ENCODE measurements at places on chromosomes 11 and 22.

DNA sequence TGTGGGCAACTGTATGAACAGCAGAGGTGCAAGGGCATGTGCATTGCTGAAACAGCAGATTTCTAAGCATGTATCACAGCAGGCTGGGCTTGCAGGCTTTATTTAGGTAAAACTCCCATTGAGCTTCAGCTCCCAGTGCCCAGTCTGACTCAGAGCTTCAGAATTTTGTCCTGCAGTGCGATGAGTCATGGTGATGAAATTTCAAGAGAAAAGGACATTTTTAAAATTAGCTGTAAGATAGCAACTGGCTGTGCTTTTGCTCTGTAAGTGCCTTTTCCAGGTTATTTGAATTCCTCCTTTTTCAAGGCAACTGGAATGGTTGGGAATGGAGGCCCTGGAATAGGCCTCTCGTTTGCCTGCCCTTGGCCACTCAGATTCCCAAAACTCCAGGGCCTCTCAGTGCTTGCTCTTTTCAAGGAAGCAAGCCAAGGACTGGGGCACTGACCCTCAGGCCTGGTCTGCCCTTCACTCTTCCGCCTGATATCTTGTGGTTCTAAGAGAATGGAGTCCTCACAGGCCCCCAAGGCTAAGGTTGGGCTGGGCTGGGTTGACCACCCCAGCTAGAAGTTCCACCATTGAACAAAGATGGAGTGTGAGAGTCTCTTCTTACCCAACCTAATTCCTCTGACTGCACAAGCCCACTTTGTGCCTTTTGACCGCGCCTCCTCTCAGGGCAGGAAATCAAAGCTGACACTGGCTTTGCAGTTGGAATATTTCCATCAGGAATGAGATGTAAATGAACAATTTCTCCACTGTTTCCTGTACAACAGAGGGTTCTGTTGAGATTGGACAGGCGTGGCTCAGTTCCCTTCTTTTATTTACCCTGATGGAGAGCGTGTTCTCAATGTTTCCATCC, 59.5 kb upstream of the PRSS23 start:
- no peaks in the 10 kb centered on the region for H3K36me3 ChIP-seq
- H3K4me3 ChIP-seq, result no peak overlapping the region
- H3K4me1 ChIP-seq, result peaks cover 66% of the 10 kb centered on the region
- DNase-seq, result peak; percentile 39
- H3K27me3 ChIP-seq, result no peaks in the 10 kb centered on the region
- peak overlapping the region; percentile 96 for H3K27ac ChIP-seq

GRCh38 chr22:49393526-49393925, 434.1 kb downstream of the BRD1 start:
- H3K36me3 ChIP-seq, result no peaks in the 10 kb centered on the region
- no peaks in the 10 kb centered on the region for H3K27me3 ChIP-seq
- DNase-seq, result no peak
- H3K27ac ChIP-seq, result no peak overlapping the region
- H3K4me3 ChIP-seq, result no peak overlapping the region
- H3K4me1 ChIP-seq, result no peaks in the 10 kb centered on the region

- no peaks in the 10 kb centered on the region for H3K4me1 ChIP-seq
- H3K4me3 ChIP-seq, result no peak overlapping the region
- no peak overlapping the region for H3K27ac ChIP-seq
- H3K36me3 ChIP-seq, result no peaks in the 10 kb centered on the region
- no peaks in the 10 kb centered on the region for H3K27me3 ChIP-seq
Observed at GRCh38 chr11:117749541-117749910, 47.5 kb downstream of the DSCAML1 start.

GRCh38 chr11:60783141-60783484, 2.0 kb upstream of the MS4A10 start:
- peaks cover 13% of the 10 kb centered on the region for H3K4me1 ChIP-seq
- no peak for DNase-seq
- H3K4me3 ChIP-seq, result no peak overlapping the region
- H3K27ac ChIP-seq, result no peak overlapping the region
- no peaks in the 10 kb centered on the region for H3K36me3 ChIP-seq
- H3K27me3 ChIP-seq, result no peaks in the 10 kb centered on the region

DNA sequence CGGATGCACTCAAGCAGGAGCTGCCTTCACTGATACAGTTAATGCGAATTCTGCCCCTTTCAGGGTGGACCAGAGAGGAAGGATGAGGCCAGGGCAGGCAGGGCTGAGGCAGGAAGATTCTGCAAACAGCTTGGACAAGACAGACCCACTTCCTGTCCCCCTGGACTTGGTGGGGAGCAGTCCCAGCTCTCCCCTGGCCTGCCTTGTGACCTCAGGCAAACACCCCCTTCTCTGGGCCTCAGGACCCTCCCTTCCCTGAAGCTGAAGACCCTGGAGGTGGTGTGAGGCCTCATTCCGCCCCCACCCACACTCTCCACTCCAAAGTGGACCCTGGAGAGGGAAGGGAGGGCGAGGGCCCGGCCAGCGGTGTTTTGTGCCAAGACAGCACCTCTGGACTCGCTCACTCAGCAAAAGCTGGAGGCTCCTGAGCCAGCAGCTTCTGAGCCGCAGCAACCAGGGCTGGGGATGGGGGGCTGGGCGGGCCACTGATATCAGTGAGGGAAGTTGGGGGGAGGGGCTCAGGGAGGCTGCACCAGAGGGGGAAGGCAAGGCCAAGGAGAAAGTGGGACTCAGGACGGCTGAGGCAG, 8.5 kb downstream of the RAB3IL1 start:
- no peak for DNase-seq
- peaks cover 12% of the 10 kb centered on the region for H3K36me3 ChIP-seq
- H3K27me3 ChIP-seq, result no peaks in the 10 kb centered on the region
- H3K27ac ChIP-seq, result no peak overlapping the region

GRCh38 chr22:42986115-42986514, 28.8 kb downstream of the PACSIN2 start:
- peak overlapping the region; percentile 2 for H3K4me3 ChIP-seq
- no peak for DNase-seq
- H3K4me1 ChIP-seq, result peaks cover 61% of the 10 kb centered on the region
- no peak overlapping the region for H3K27ac ChIP-seq

DNA sequence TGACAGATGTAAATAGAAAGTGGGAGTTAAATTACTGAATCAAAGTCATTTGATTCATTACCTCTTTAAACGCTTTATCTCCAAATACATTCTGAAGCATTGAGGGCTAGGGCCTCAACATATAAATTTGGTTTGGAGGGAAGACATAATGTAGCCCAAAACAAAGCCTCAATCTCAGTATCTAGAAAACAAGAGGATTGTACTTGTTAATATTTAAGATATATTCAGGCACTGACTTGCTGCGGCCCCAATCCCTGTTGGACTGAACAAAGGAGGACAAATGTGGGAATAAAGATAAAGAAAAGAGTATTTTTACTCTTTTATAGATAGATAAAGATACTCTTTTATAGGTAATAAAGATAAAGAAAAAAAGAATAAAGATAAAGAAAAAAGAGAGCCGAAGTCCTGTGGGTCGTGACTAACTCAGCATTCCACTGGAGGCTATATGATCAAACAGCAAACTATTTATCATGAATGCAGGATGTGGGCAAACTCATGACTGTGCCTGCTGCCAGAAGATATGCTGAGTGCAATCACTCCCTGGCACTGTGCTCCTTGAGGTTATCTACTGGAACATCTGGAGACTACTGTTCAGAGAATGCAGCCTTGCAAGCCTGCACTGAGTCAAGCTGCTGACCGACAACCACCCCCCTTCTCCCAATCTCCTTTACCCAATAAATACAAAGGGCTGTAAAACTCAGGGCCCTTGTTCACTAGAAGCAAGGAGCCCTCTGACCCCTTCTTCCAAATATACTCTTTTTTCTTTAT, 6.9 kb downstream of the OR10V1 start:
- H3K27me3 ChIP-seq, result no peaks in the 10 kb centered on the region
- H3K4me1 ChIP-seq, result no peaks in the 10 kb centered on the region
- H3K27ac ChIP-seq, result no peak overlapping the region
- no peak for DNase-seq
- no peak overlapping the region for H3K4me3 ChIP-seq

- H3K36me3 ChIP-seq, result no peaks in the 10 kb centered on the region
- no peaks in the 10 kb centered on the region for H3K27me3 ChIP-seq
- no peak overlapping the region for H3K4me3 ChIP-seq
- no peak for DNase-seq
- H3K4me1 ChIP-seq, result peaks cover 7% of the 10 kb centered on the region
- no peak overlapping the region for H3K27ac ChIP-seq
Observed at GRCh38 chr11:69309631-69310280, 15.8 kb downstream of the MYEOV start.

DNA sequence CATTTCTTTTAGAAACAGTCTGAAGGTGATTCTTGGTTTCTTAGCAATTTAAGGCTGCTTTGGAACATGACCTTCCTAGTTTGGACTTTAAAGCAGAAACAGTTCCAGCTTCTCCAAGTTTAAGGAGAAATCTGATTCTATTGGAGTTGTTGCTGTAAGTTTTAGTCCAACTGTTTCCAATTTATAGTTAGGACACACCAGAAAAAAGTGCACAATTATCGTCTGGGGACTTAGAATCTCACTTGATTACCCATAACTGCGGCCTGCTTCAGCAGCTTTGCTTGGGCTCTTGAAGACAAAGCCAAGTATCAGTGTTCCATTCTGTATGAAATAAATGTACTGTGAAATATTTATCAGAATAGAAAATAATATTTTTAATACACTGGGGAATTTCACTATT, 246.6 kb downstream of the TMEM135 start:
- H3K4me1 ChIP-seq, result peaks cover 27% of the 10 kb centered on the region
- H3K4me3 ChIP-seq, result no peak overlapping the region
- H3K27me3 ChIP-seq, result no peaks in the 10 kb centered on the region
- peak overlapping the region; percentile 23 for H3K27ac ChIP-seq

DNA sequence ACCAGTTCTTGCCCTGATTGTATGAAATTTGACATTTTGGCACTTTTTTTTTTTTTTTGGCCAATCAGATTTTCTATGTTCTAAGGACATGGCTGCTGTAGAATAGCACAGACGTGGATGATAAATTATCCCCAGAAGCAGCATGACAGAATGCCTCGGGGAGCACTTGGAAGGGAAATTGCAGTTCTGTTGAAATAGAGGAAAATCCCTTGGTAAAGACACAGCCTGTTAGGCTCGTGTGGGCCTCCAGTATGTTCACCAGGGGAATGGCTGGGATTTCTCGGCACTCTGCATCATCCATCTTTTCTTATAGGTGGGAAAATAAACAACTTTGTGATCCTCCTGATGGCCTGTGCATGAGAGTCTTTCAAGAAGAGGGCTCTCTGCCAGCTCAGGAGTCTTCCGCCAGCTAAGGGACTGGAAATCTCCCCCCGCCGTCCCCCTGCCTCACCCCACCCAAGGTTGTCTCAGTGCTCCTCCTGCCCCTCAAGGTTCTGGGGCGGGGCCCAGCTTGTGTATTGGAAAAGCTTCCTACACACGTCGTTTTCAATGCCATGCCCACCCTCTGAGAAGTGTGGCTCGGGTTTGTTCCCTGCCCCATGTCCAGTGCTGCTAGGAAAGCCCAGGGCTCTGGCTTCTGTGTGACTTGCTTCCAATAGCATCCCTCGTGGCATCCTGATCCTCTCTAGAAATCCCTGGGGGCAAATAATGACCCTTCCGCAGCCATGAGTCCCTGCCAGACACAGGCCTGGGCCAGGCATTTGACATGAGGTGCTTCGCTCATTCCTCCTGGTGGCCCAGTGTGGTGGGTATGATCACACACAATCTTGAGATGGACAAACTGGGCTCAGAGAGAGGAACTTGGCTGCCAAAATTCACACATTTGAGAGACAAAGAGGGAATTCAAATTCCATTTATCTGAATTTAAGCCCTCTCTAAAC, 70.6 kb upstream of the ATXN10 start:
- H3K4me1 ChIP-seq, result no peaks in the 10 kb centered on the region
- H3K36me3 ChIP-seq, result peaks cover 11% of the 10 kb centered on the region
- no peak for DNase-seq
- no peak overlapping the region for H3K4me3 ChIP-seq
- no peaks in the 10 kb centered on the region for H3K27me3 ChIP-seq
- H3K27ac ChIP-seq, result no peak overlapping the region

DNA sequence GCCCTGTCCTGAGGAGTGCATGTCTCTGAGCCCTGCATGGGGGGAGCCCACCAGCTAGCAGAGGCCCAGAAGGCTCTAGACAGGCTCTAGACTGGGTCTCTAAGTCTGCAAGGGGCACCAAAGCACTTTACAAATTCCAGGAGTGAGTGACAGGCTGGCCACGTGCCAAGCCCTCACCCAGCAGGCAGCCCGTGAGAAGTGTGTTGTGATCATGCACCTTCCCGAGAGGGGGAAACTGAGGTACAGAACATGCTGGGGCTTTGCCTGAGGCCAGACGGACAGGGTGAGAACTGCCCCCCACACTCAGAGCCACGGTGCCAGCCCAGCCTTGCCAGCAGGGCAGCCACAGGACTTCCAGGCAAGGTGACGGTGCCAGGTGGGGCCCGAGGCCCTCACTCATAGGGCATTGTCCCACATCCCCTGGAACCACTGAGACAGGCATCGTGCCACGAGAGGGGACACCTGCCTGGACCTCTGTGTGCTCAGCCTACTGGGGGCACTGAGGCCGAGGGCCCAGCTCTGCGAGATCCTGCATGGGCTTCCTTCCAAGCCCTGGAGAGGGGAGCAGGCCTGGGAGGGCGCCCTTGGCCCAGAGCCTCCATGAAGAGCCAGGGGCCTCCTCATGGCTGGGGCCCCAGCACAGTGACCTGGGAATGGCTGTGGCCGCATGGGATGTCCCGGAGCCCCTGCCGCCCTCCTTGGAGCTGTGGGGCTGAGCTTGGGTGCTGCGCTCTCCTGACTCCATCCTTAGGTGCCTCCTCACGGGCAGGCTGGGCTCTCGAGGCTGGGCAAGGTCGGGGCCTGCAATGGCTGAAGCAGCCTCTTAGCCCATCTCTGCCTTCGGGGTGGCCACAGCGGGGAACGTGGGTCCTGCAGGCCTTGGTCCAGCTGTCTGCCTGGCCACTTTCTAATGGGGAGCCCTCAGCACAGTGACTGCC, 121.5 kb downstream of the KCNQ1OT1 start:
- no peaks in the 10 kb centered on the region for H3K36me3 ChIP-seq
- DNase-seq, result no peak
- H3K4me1 ChIP-seq, result no peaks in the 10 kb centered on the region
- H3K27me3 ChIP-seq, result no peaks in the 10 kb centered on the region
- H3K27ac ChIP-seq, result no peak overlapping the region

DNA sequence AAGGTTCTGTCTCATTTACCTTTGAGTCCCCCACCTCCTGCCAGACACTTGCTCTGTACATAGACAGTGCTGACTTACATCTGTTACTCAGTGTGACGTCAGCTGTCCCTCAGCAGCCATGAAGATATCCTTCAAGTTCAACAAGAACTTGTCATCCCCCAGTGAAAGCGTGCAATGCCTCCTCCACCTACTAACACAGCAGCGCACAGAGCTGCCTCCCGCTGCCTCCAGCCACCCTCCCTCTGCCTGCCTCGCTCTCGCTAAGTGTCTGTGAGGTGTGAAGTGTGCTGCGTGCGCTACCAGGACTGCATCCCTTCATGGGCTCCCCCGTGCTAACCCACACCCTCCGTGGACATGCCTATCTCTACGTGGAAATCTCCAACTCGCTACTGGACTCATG, 621.4 kb downstream of the BRD1 start:
- DNase-seq, result no peak
- H3K4me3 ChIP-seq, result no peak overlapping the region
- no peaks in the 10 kb centered on the region for H3K27me3 ChIP-seq
- no peaks in the 10 kb centered on the region for H3K4me1 ChIP-seq
- H3K27ac ChIP-seq, result no peak overlapping the region
- H3K36me3 ChIP-seq, result no peaks in the 10 kb centered on the region

GRCh38 chr22:43230971-43231723, 44.2 kb upstream of the TTLL12 start:
- no peak overlapping the region for H3K4me3 ChIP-seq
- no peak for DNase-seq
- H3K4me1 ChIP-seq, result no peaks in the 10 kb centered on the region
- H3K27me3 ChIP-seq, result no peaks in the 10 kb centered on the region

Measured in thoracic aorta (tissue), 2 donors.